ENCODE measurements at places on chromosomes 1 and 21.

DNA sequence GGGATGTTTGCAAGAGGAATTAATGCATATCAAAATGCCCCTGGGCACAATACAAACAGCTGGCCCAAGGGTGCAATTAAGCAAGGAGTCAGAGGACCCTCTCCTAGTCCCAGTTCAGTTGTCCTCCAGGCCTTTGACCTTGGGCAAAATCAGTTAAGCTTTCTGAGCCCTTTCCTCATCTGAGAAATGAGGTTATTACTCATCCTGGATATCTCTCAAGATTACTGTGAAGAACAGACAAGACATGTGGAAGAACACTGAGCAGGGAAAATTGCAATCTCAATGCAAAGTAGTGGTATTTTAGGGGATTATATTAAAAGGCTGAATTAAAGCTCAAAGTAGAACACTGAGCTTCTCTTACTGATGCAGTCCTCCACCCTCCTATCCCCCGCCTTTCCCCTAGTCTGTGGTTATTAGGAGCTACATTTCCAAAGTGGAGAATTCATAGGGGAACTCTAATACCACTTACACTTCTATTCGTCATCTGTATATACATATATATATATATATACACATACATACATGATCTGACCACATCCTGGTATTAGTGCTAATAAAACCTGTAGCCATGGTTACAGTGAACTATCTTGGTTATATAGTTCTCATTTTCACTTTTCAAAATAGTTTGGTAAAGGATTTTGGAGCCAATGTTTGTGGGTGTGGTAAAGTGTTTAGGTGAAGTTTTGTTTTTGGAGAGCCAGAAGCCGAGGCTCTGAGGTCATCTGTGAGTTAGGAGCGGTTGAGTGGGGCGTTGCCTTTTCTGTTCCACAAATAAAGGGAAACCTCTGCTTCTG, 18.1 kb downstream of the KIAA0040 start:
- DNase-seq: no peak

DNA sequence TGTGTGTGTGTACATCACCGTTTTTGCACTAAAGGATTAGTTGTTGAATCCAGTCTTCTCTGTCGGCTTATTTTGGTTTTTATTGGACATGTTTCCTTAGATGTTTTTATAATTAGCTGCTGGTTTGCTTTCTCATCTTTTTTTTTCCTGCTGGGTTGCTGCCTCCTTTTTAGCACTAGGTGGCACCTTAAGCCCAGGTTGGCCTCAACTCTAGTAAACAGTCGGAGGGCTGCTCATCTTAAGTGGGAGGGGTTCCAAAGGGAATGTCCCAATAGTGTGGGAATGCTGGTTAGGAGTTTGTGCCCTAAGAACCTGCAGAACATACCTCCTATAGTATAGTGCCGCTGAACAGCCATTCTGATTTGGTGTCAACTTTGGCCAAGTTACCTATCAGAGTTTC, 570.1 kb upstream of the CXADR start:
- DNase-seq: peak; percentile 51

- DNase-seq: no peak
These were observed 15.9 kb upstream of the ADAMTS5 start for GRCh38 chr21:26982767-26983166.

GRCh38 chr1:211648336-211648735, 27.1 kb downstream of the NEK2 start:
- DNase-seq: no peak

- no peak for DNase-seq
These were observed 55.0 kb downstream of the ALG14 start for GRCh38 chr1:95017775-95018174.

DNA sequence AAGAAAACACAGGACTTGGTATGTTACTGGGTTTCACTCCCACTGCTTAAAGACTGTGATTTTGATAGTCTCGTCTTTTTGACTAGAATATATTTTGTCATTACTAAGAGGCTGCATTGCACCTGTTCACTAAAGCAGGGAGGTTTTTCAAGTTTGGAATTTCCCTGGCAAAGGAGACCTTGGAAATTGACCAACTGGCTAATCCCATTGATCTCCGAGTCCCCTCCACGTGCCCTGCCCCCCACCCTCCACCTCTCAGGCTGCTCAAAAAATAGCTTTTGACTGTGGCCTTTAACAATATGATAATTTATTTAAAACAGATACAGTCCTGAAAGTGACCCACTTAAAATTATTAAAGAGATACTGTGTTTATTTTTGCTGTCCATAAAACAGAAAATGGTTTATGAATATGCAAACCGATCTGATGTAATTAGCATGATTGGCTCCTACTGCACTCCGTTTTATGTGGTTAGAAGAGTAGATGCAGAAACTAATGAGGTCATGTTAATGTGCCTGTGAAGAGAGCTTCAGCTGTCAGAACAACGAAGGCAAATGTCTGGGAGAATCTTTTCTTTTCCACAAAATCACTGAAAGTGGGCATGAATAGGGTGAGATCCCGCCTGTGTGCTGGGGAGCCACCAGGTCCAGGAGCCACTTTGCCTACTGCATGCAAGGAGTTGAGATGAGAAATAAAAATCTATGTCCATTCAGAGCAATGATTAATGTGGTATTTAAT, 361.5 kb downstream of the RRAGC start:
- no peak for DNase-seq

- DNase-seq: no peak
These were observed 121.2 kb downstream of the UBR4 start for GRCh38 chr1:19088717-19089442.

- peak; percentile 30 for DNase-seq
These were observed 741 bp downstream of the DUSP10 start for GRCh38 chr1:221740993-221741702.

- peak; percentile 73 for DNase-seq
These were observed at the start of gene PAQR7 for GRCh38 chr1:25875154-25875855. Gene PAQR7 (minus strand): TSS chr1:25875708. CDS start chr1:25863839, 11,869 bp downstream.

- no peak for DNase-seq
These were observed 12.4 kb downstream of the LMOD1 start for GRCh38 chr1:201933840-201934430.

- DNase-seq: no peak
These were observed 51.2 kb downstream of the DIPK1A start for GRCh38 chr1:92910081-92910480.

DNA sequence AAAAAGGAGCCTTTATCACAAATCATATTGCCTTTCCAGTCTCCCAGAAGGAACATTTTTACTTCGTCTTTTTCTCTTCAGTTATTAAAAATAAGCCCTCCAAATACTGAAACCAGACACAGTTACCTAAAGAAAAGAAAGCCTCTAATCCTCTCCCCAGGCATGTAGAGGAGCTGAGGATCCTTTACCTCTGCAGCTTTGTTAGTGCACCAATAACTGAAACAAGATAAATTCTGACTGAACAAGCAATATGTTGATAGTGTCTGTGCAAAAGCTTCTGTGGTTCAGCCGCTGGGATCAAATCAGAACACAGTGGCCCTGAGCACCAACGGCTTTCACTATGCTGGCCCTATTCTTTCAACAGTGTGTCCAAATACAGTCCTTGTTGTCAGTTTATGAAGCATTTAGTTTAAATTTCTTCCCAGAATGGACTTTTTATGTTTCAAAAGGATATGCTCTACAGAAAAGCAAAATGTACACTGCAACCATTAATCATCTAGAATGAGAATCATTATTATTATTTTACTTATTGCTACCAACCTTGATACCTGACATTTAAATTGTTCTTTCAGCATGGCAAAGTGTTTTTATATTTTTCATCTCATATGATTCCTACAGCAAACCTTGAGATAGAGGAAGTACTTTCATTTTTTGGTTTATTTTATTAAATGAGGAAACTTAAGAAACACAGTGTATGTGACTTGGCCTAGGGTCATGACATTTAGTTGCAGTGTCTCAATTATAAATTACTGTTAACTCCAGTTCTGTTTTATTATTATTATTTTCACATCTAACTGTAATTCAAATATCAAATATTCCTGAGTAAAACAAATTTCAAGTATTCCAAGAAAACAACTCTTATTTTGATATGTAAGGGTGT, 217.9 kb downstream of the NEGR1 start:
- no peak for DNase-seq

- DNase-seq: no peak
These were observed 22.6 kb upstream of the TNFRSF1B start for GRCh38 chr1:12144236-12144635.

- DNase-seq: peak; percentile 26
These were observed 1.4 kb downstream of the B3GALNT2 start for GRCh38 chr1:235502601-235503402.

DNA sequence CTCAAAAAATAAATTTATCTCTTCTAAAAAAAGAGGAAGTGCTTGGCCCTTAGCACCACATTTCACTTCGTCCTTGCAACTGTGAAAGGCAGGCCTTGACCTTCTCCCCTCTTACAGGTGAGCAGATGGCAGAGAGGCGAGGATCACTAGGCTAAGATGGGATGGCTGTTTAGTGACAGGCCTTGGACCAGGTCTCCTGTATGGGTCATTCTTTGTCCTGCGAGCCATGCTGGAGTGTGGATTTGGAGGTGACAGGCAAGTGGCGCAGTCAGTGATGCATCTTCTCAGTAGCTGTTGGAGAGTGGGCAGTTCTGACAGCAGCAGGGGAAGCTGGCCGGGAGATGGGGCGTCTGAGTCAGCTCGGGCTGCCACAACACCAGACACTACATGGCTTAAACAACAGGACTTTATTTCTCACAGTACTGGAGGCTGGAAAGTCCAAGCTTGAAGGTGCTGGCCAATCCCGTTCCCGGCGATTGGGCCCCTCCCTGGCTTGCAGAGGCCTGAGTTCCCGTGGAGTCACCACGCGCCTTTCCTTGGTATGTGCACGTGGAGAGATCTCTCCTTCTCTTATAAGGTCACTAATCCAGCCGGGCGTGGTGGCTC, 16.5 kb downstream of the SLC27A3 start:
- no peak for DNase-seq

DNA sequence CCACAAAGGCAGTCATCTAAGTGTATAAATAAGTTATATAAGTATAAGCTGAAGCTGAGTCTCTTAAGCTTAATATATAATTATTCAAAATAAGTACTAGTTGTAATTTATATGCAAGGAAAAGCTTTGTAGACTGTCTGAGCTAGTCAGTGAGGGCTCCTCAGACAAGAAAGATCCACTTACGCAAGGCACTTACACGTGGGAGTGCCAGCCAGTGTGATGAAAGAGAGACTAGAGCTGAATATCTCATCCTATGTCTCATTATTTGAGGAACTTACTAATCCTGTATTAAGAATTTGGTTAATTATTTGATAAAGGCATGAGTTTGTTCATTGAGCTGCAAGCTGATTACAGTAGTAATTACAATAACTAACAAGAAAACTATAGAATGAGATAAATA, 146.9 kb downstream of the PDE4B start:
- DNase-seq: no peak

GRCh38 chr21:28723646-28724045, 269.0 kb downstream of the LTN1 start:
- no peak for DNase-seq

GRCh38 chr1:20684651-20685050, 23.5 kb upstream of the DDOST start:
- no peak for DNase-seq

DNA sequence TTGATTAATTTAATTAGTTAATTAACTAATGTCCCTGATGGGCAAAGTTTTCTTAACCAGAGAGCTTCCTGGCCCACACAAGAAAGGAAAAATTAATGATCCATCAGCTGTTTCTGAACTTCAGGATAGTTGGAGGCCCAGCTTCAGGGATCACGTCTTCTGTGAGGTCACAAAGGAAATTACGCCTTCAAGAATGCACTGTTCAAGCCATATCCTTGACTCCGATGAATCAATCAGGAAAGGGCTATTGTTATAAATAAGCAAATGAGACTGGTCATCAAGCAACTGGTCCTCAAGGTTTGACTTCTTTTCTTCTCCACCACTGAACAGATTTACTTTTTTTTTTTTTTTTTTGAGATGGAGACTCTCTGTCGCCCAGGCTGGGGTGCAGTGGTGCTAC, 40.6 kb downstream of the TCP10L start:
- no peak for DNase-seq

- DNase-seq: no peak
These were observed 42.1 kb downstream of the CAMSAP2 start for GRCh38 chr1:200780545-200781369.

GRCh38 chr1:40944326-40944725, 35.2 kb upstream of the CTPS1 start:
- no peak for DNase-seq

- DNase-seq: no peak
These were observed 94.0 kb downstream of the LRRC7 start for GRCh38 chr1:69661686-69662085.

DNA sequence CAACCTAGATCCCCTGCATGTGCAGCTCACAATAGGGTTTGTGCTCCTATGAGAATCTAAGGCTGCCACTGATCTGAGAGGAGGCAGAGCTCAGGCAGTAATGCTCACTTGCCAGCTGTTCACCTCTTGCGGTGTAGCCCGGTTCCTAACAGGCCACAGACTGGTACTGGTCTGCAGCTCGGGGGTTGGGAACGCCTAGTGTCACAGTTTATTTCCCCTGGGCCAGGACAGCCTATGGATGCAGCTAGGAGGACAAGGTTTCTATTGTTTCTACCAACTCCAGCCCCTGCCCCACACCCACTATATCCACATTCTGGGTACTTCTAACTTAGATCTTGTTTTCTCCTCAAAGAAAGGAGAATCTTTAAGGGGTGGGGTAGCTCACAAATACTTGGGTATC, 58.7 kb upstream of the PRRC2C start:
- no peak for DNase-seq

- no peak for DNase-seq
These were observed at the start of gene CLCA4 for GRCh38 chr1:86546787-86547221. Gene CLCA4 (plus strand): TSS chr1:86547078. CDS start chr1:86547120, 42 bp downstream.

- peak; percentile 77 for DNase-seq
These were observed 1.1 kb downstream of the POGZ start for GRCh38 chr1:151457911-151458801.

DNA sequence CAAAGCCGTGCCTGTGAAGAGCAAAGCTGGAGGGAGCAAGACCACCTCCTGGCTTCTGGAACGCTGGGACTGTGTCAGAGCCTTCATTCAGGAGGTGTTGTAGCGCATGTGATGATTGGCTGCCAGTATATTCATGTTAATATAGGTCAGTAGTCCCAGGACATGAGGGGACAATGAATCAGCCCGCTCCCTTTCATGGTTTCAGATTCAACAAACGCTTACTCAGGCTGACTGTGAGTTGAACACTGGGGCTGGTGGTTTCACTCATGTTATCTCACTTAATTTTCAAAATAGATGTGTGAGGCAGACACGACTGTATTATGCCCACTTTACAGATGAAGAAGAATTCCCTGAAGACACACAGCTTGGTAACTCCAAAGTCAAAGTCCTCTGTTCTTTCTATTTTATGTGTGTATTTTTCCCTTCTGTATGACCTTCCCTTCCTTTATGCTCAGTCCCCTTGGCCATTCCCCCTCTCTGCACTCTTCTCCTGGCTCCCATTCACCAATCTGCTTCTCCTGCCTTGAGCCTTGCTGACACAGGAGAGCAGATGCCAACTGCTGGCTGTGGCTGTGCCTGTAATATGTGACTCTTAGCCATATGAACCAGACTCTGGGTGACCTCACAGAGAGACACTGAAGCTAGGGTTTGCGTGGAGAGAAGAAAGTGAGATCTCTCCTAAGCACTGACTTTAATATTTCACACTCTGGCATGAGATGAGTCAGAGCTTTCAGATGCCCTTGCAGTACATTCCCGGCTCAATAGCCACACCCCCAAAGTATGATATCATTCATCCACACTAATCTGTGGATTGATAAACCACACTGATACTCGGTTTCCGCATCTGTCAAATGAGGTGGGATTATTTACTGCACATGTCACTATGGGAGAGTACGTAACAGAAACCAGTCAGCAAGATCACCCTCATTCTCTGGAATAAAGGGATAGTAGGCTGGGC, 31.4 kb upstream of the KIRREL1 start:
- no peak for DNase-seq

GRCh38 chr1:17553975-17554700, 14.6 kb downstream of the ARHGEF10L start:
- no peak for DNase-seq
